ENCODE measurements at places on chromosomes 3 and 15. TPM values are rescaled to one million over a fixed set of nuclear protein-coding genes. Genes with fewer than 3 reads are reported as not detected.

CKMT1A gene
- total RNA-seq, result not detected

GRCh38 chr3:69892706-69893105 is 106.8 kb upstream of the SAMMSON start:
- no peak for DNase-seq

ARNT2 gene
- 3.6 TPM for total RNA-seq

DNA sequence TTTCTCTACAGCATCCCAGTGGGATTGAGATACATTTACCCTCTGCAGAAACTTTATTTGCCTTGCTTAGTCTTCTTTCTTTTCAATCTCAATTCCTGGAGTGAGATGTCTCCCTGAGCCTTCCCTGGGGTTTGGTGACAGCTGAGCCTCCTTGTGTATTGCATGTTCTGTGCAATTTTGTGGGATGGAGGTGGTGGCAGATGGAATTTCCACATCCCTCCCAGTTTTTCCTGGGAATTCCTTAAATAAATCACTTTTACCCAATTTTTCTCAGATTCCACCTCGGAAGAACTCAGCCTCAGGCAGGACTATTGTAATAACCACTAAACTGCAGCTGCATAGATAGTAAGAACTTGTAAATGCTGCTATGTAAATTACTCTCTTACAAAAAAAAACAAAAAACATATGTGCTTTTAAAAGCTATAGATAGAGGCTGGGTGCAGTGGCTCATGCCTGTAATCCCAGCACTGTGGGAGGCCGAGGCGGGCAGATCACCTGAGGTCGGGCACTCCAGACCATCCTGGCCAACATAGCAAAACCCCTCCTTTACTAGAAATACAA is 88.5 kb upstream of the ABHD17C start:
- DNase-seq, result no peak

- peak; percentile 56 for DNase-seq
Measured at GRCh38 chr15:80932989-80933388, 56.6 kb downstream of the MESD start.

- no peak for DNase-seq
Measured at GRCh38 chr3:109071350-109072142, 46.4 kb downstream of the MORC1 start.

DNA sequence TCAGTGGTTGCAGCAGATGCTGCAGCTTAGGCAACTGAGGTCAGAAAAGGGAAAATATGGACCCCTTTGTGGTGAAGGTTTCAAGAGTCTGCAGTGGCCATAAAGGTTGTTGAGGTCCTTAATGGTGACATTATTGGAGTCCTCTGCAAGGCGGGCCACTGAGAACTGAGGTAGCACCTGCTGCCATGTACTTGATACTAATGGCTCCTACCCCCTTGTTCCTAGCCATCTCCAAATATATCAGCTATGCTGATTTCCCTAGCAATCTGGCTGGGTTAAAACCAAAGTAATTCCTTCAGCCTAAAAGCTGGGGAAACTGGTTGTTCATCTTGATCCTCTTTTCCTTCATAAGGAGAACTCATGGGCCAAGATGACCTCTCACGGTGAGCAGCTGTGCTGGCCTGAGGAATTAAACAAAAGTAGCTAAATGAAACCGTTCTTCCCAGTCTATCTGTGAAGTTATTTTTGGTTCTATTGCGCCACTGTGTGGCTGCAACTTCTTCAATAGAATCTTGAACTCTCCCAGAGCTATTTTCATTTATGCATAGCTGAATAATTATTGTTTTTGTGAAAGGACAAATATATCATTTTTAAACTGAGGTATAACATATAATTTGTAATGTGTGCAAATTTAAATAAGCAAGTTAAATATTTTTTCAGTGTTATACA is 76.1 kb upstream of the PLSCR4 start:
- DNase-seq, result no peak

LYZL4 gene
- not detected for total RNA-seq

- no peak for DNase-seq
Measured at GRCh38 chr3:4738737-4739274, 240.4 kb upstream of the BHLHE40 start.

DNA sequence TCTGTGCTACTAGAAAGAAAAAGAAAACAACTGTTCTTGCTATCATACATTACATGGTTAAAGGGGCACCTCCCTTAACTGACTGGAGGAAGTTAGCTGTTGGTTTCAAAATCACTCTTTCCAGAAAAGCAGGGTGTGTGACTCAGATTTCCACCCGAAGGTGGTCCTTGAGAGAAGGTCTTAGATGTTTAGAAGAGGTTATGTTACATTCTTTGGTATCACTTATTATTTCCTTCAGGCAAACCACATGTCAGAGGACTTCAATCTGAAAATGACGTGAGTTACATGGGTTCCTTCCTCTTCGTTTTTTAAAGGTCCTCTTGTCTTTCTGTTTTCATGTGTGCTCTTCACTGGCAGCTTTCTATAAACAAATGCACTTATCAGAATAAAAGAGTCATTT is 307.9 kb upstream of the CBLB start:
- DNase-seq, result no peak

DNA sequence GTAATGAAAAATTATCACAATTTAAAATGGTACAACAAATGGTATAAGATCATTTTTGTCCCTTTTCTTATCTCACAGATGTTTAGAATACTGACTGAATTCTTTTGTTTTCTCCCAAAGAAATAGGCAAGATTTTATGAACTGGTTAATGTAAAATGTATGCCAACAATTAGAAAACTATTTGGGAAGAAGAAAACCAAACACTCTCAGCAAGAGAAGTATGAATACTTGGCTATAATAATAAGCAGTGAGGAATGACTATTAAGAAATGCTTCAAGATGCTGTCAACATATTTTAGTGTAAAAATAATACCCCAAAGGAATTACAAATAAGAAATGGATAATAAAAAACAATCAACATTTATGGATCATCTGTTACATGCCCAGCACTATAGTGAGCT is 18.5 kb downstream of the SHQ1 start:
- no peak for DNase-seq

TATDN2 gene
- total RNA-seq, result 15.8 TPM

HHLA2 gene
- not detected for total RNA-seq

PLA2G4E gene
- total RNA-seq, result not detected

- DNase-seq, result no peak
Measured at GRCh38 chr15:98956796-98957553, 50.6 kb downstream of the PGPEP1L start.

DNA sequence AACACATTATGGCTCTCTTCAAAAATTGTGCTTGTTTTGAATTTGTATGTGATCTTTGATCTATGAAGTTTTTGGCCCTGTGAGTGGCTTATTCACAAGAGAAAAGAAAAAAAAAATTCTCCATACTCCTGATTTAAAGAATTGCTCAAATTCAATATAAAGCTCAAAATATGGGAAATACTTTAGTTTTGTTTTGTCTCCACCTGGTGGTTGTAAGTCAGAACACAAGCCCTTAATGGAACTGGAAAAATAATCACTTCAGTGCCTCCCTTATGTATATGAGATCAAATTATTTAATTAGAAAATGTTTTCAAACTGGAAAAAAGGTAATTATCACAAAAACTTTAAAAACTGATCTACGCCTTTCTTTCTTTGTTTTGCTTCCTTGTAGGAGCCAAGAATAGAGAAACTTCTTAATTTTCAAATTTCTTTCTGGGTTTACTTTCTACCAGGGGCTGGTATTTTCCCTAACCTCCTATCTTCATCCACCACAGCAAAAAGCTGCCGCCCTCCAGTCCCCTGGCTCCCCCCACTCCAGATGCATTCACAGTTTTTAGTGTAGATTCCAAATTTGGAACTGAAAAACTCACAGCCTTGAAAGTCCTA is 50.6 kb downstream of the SERP1 start:
- DNase-seq, result no peak

DNA sequence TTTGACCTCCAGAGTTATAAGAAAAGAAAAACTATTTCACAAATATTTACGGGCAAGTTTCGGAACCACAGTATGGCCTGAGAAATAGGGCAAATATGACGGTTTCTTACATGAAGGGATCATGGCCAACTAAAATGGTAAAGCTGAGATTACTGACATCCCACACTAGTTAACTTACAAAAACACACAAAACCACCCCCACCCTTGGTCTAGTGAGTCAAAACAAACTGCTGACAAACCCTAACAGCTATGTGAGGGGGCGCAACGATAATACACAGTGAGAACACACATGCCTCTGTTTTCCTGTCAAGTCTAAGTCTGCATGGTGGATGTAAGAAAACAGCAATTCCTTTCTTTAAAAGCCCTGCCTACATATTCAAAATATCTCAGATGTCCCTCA is 32.3 kb downstream of the CBLB start:
- no peak for DNase-seq

DNA sequence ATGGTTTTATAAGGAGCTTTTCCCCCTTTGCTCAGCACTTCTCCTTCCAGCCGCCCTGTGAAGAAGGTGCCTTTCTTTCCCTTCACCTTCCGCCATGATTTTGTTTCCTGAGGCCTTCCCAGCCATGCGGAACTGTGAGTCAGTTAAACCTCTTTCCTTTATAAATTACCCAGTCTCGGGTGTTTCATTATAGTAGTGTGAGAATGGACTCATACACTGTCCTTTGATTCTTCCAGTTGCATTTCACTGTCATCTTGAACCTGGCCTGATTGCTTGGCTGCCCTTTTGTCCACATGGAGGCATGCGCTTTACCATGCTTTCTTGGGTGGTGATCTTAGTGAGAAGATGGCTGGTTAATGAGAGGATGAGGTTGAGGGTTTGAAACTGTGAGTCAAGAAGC is 23.2 kb downstream of the USP13 start:
- no peak for DNase-seq

CMTM8 gene
- 5.7 TPM for total RNA-seq

- no peak for DNase-seq
Measured at GRCh38 chr3:36493051-36493450, 112.7 kb downstream of the STAC start.

GRCh38 chr3:47663630-47664240 is 85.1 kb upstream of the CSPG5 start:
- no peak for DNase-seq

- DNase-seq, result no peak
Measured at GRCh38 chr15:70761931-70762468, 1.4 kb downstream of the UACA start.

DNA sequence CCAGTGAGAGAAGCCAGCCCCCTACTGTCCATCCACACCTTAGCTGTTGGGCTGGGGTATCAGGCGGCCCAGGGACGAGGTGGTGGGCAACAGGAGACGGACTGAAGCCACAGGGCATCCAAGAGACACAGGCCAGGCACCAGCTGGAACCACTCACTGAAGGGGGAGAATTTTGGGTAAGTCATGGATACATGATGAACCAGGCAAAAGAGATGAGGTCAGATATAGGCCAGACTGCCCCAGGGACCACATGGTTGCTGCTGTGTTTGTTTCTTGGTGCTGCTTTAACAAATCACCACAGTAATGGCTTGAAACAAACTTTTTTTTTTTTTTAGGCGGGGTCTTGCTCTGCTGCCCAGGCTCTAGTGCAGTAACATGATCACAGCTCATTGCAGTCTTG is 66.4 kb downstream of the SEMA5B start:
- no peak for DNase-seq

- DNase-seq, result no peak
Measured at GRCh38 chr15:47541562-47541961, 175.7 kb upstream of the SEMA6D start.

GRCh38 chr3:126529585-126530170 is 5.7 kb downstream of the CHST13 start:
- no peak for DNase-seq

ILDR1 gene
- 0.33 TPM for total RNA-seq

- peak; percentile 40 for DNase-seq
Measured at GRCh38 chr3:53168175-53168923, 7.3 kb downstream of the PRKCD start.

- DNase-seq, result no peak
Measured at GRCh38 chr3:87227835-87228144, 681 bp downstream of the CHMP2B start.

HYAL2 gene
- total RNA-seq, result 38.9 TPM
